SJSA1 (cell line): ENCODE measurements at places on chromosomes 16 and 17. TPM values are rescaled to one million over a fixed set of nuclear protein-coding genes. Genes with fewer than 3 reads are reported as not detected.

DNA sequence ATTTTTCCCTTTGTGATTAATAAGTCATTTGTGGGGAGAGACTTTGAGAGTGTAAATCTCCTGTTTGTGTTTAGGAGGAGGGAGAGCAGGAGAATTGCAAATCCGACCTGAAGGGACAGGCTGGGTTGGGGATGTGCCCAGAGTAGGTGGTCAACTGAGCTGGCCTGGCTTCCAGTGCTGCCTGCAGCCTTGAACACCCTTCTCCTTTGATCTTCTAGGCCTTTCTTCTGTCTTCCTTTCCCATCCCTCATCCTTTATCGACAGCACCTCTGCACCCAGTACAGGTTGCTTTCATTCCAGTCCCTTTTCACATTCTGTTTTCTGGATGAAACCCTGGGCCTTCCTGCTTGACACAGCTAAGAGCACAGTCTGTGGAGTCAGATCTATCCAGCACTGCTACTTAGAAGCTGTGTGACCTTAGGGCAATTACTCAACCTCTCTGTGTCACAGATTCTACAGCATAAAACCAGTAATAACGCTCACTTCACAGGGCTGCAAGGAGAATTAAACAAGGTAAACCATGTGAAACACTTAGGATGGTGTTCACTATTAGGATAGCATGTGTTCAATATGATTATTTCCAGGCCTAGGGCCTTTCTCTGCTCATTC lies 1.0 kb upstream of the CSNK2A2 start:
- peaks cover 10% of the 10 kb centered on the region for H3K4me1 ChIP-seq
- H3K4me3 ChIP-seq, result no peak overlapping the region
- H3K27ac ChIP-seq, result no peak overlapping the region
- no peak for DNase-seq
- peaks cover 17% of the 10 kb centered on the region for H3K27me3 ChIP-seq
- peaks cover 25% of the 10 kb centered on the region for H3K36me3 ChIP-seq

GRCh38 chr16:69219279-69219678 lies 32.3 kb downstream of the SNTB2 start:
- H3K27ac ChIP-seq, result no peak overlapping the region
- H3K36me3 ChIP-seq, result no peaks in the 10 kb centered on the region
- H3K4me3 ChIP-seq, result no peak overlapping the region
- H3K4me1 ChIP-seq, result peaks cover 27% of the 10 kb centered on the region
- DNase-seq, result no peak
- H3K27me3 ChIP-seq, result no peaks in the 10 kb centered on the region

DNA sequence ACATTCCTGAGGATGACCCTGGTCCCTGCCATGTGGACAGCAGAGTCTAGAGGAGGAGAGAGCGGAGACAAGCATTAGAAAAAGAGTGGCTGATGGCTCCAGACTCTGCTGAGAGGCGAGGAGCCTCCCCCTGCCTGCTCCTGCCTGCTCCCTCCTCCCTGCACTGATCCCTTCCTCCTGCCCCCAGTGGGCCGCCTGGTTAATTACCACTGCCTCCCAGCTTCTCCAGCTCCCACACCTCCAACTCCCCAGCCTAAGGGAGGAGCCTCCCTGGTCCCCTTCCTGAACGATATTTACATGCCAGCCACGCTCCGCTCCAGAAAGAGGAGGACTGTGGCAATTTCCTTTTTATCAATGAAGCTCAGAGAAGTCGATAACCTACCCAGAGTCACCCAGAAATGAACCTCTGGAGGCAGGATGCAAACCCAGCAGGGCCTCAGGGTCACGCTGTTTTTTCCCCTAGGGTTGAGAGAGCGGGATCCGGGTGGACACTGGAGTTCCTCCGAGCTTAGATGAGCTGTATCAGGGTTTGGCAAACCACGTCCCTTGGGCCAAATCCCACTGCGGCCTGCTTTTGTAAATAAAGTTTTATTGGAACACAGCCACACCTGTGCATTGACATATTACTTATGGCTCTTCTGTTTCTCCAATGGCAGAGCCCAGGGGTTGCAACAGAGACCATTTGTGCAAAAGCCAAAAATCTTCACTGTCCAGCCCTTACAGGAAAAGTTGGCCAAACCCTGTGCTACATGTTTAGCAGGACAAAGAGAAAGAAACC lies 27.1 kb upstream of the JPH3 start:
- H3K27ac ChIP-seq, result no peak overlapping the region
- no peaks in the 10 kb centered on the region for H3K36me3 ChIP-seq
- H3K4me1 ChIP-seq, result peaks cover 38% of the 10 kb centered on the region
- DNase-seq, result peak; percentile 41
- no peak overlapping the region for H3K4me3 ChIP-seq

GRCh38 chr17:67218385-67218950 lies 26.5 kb downstream of the HELZ start:
- H3K4me3 ChIP-seq, result no peak overlapping the region
- no peak overlapping the region for H3K27ac ChIP-seq
- H3K36me3 ChIP-seq, result peaks cover 51% of the 10 kb centered on the region
- DNase-seq, result no peak
- no peaks in the 10 kb centered on the region for H3K4me1 ChIP-seq

DNA sequence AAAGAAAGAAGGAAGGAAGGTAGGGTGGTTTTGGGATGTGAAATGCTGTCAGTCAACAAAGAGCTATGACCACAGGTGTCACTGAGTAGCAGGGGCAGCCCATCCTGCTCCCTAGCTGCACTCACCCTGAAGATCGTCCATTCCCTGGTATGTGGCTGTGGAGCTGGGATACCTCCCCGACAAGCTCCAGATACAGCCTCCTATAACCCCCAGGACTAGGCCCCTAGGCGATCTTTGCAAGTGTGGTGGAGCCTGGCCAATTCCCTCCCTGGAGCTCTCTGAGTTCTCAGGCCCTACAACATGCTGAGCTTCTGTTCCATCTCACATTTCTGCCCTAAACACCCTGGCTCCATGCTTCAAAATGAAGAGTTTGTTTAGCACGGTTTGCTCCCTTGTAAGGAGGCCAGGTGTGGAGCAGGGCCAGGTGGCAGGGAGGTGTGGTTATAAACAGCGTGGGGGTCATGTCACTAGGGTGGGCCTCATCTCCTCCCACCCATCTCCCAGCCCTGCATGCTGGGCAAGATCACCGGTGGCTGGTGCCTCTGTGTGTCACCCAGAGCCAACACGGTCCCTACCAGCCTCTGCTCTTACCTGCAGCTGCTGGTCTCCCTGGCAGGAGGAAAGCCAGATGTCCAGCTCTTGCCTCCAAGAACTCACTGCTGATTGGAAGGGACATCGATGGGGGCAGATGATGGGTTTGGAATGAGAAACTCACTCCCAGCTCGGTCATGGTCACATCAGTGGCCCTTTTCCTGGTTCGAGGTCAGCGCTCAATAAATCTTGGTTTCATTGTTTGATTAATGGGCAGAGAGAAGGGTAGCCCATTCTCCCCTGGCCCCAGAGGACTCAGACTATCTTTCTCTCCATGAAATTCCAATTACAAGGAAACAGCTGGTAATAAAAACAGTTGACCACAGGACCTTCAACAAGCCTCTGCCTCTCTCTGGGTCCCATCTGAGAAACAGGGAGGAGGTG lies 511.0 kb upstream of the CDH5 start:
- H3K4me3 ChIP-seq, result no peak overlapping the region
- H3K27ac ChIP-seq, result no peak overlapping the region
- no peaks in the 10 kb centered on the region for H3K27me3 ChIP-seq
- no peak for DNase-seq
- H3K36me3 ChIP-seq, result no peaks in the 10 kb centered on the region

- no peaks in the 10 kb centered on the region for H3K4me1 ChIP-seq
- H3K27me3 ChIP-seq, result no peaks in the 10 kb centered on the region
- H3K36me3 ChIP-seq, result no peaks in the 10 kb centered on the region
- DNase-seq, result no peak
- no peak overlapping the region for H3K27ac ChIP-seq
- no peak overlapping the region for H3K4me3 ChIP-seq
Measured at GRCh38 chr16:73365016-73365551, 317.2 kb upstream of the ZFHX3 start.

GRCh38 chr17:6108987-6109386 lies 38.8 kb downstream of the WSCD1 start:
- no peaks in the 10 kb centered on the region for H3K4me1 ChIP-seq
- no peaks in the 10 kb centered on the region for H3K36me3 ChIP-seq
- no peak for DNase-seq

GRCh38 chr16:66097751-66098150 lies 268.7 kb upstream of the CDH5 start:
- no peak overlapping the region for H3K27ac ChIP-seq
- H3K36me3 ChIP-seq, result no peaks in the 10 kb centered on the region
- no peak overlapping the region for H3K4me3 ChIP-seq
- no peaks in the 10 kb centered on the region for H3K4me1 ChIP-seq
- DNase-seq, result no peak
- H3K27me3 ChIP-seq, result no peaks in the 10 kb centered on the region

GRCh38 chr16:47977802-47978201 lies 178.0 kb downstream of the ABCC12 start:
- no peaks in the 10 kb centered on the region for H3K36me3 ChIP-seq
- no peak for DNase-seq
- no peak overlapping the region for H3K4me3 ChIP-seq
- no peak overlapping the region for H3K27ac ChIP-seq

GRCh38 chr17:33201283-33201682 lies 91.8 kb downstream of the ASIC2 start:
- no peaks in the 10 kb centered on the region for H3K4me1 ChIP-seq
- H3K36me3 ChIP-seq, result no peaks in the 10 kb centered on the region
- H3K27me3 ChIP-seq, result no peaks in the 10 kb centered on the region
- no peak overlapping the region for H3K4me3 ChIP-seq
- no peak overlapping the region for H3K27ac ChIP-seq

- H3K36me3 ChIP-seq, result peaks cover 6% of the 10 kb centered on the region
- H3K27ac ChIP-seq, result no peak overlapping the region
- H3K4me3 ChIP-seq, result no peak overlapping the region
- peak; percentile 24 for DNase-seq
- peaks cover 40% of the 10 kb centered on the region for H3K4me1 ChIP-seq
Measured at GRCh38 chr16:86215979-86216585, 294.2 kb upstream of the FOXF1 start.

AANAT gene
- total RNA-seq, result not detected in 2 replicates

NTN1 gene
- total RNA-seq, result 22.7 and 22.8 TPM in 2 replicates

OTOP3 gene
- total RNA-seq, result not detected in 2 replicates

ASPA gene
- 0.18 TPM in 1 of 2 replicates, not detected in the other for total RNA-seq

CDR2 gene
- total RNA-seq, result 24.7 and 32.0 TPM in 2 replicates
